ENCODE measurements at places on chromosomes 7 and 10.

DNA sequence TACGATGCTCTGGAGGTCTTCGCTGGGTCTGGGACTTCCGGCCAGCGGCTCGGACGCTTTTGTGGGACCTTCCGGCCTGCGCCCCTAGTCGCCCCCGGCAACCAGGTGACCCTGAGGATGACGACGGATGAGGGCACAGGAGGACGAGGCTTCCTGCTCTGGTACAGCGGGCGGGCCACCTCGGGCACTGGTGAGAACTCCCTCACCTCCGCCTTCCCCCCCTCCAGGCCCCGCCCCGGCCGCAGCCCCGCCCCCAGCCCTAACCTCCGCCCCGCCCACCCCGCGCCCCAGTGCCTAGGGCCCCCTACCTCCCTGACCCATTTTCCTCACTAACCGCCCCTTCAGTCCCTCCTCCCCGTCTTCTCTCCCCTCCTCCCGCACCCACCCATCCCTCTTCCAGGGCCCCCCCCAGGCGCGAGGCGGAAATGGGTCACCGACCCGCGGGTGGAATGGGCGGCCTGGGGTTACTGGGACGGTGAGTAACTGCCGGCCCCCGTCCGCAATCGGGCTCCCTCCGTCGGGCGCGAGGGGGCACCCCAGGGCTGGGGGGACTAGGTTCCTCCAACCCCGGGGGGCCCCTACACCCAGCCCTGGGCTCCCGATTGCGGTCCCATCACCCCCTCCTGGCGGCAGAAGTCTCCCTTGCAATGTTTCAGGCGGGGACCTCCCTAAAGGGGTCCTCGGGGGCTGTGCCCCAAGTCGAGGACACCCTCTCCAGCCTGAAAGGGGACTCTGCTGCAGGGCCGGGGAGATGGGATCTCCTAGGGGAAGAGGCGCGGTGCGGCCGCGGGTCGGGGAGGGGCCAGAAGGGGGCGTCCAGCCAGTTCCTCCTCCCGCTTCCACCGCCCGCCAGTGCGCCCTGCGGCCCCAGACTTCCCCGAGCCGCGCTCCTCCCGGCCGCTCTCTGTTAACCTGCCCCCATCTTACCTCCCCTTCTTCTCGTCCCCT is 2.1 kb downstream of the PCOLCE start:
- DNase-seq, result no peak

- no peak for DNase-seq
Observed at GRCh38 chr7:118028226-118028625, 155.0 kb upstream of the CTTNBP2 start.

- no peak for DNase-seq
Observed at GRCh38 chr10:22803261-22803885, 89.0 kb upstream of the PIP4K2A start.

DNA sequence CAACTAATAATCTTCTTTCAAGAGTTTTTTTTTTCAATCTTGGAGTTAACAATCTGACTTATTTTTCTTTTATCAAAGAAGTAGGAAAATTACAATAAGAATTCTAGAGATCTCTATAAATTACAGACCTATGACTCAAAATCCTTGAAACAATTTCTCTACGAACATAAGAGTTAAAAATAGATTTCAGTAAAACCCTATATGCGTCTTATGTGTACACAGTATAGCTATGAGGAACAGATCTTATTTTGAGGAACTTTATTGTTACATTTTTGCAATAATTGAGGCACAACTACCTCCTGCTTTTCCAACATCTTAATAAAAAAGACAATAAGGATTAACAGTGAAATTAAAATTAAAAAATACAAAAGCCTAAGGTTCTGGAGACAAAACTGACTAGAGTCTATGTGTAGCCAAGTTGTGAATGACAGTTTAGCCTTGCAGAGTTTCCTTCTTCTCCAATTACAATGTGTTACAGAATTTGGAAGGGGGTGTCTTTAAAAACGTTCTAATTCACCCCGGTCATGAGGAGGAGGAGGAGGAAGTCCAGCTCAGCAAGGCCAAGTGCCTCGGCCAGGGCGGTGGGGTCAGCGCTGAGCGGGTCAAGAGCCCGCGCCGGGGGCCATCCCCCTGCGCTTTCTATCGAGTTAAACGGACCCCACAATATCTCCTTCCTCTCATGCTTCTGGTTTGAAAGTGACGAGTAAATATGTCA is 40.5 kb downstream of the AMZ1 start:
- DNase-seq, result no peak

GRCh38 chr10:71741029-71741428 is 21.5 kb upstream of the C10orf105 start:
- no peak for DNase-seq

GRCh38 chr10:93173967-93174845 is 100.5 kb downstream of the CYP26A1 start:
- no peak for DNase-seq

DNA sequence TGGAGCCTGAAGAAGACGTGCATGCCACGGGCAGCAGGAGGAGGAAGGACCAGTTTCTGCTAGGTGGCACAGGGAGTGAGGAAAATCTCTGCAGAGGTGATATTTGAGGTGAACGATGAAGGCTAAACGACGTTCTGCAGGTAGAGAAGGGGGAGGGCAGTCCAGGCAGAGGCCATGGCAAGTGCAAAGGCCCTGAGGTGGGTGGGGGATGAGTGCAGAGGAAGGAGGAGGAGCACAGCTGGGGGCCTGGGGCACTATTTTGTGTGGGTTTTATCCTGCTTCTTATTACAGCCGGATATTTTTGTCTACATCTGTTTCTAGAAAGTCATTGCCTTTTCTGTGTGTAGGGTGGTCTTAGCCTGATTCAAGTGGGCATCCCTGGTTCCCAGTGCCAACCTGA is 57.6 kb downstream of the GOLGA7B start:
- DNase-seq, result no peak

DNA sequence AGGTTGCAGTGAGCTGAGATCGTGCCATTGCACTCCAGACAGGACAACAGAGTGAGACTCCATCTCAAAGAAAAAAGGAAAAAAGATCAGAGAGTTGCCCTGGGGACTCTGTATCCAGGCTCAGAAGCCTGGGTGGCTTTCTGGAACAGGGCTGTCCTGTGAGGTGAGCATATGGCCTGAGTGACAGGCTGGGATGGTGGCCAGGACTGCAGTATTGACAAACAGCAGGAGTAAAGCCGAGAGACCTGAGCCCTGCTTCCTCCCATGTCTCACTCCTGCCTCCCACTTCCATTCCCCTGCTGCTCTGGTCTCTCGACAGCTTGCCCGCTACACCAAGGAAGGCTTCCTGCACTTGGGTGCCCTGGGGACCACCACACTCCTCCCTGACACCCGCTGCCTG is 578.5 kb downstream of the GALNT17 start:
- no peak for DNase-seq

GRCh38 chr7:45089341-45089891 is 647 bp upstream of the NACAD start:
- no peak for DNase-seq

DNA sequence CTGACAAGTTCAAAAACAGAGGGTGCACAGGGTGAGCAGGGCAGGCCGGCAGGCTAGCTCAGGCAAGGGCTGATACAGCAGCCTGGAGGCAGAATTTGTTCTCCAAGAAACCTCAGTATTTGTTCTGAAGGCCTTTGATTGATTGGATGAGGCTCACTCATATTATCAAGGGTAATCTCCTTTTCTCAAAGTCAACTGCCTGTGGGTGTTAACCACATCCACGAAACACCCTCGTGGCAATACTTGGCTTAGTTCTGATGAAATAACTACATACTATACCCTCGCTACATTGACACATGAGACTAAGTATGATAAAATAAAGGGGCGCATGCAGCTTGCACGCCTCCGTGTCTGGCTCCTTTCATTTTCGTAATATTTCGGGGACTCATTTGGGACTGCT is 4.4 kb upstream of the PPP2R2D start:
- no peak for DNase-seq

DNA sequence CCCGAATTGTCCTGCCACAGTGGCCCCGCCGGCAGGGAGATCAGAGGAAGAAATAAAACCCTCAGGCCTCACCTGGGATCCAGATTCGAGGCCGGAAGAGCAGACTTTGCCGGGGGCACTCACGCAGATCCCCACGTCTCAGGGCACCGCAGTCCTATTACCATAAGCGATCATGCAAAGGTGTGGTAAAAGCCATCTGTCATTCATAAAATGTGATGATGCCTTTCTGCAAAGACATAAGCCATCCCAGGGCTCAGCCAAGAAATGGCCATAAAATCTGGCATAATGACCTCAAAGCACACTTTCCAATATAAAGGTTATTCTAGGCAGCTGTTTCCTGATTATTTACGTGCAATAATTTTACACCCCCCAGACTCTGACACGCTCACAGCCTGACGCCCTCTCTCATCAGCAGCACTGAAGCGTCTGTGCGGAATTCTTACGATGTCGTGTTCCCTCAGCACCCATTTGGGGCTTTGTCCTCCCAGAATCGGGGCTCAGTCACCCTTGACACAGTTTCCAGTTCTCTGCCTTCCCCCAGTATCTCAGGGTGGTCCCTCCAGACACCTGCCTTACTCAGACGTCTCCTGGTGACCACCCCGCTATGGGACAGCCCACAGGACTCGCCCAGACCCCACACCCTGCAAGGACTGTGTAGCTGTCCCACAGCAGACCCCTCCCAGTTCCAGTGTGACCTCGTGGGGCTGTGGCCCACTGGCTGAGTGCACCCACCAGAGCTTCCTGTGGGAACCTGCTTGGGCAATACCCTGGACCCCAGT is 74.3 kb upstream of the FAM20C start:
- DNase-seq, result no peak

GRCh38 chr7:13713092-13713491 is 276.4 kb downstream of the ETV1 start:
- no peak for DNase-seq

- no peak for DNase-seq
Observed at GRCh38 chr10:132724446-132724845, 61.5 kb downstream of the NKX6-2 start.

DNA sequence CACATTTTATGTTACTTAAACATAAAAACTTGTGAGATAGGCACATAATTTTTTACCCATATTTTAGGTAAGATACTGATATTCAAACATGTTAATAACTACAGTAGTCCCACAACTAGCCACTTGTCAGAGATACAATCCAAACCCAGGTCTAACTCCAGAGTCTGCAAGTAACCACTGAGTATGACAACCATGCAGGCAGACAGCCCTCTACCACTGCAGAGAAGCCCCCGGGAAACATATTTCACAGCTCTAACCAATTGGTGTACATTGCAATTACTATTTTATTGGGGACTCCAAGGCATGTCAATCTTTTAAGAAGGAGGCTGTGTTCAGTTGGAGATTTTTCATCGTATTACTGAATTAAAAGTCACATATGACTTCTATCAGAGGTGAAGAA is 107.2 kb upstream of the FAM133B start:
- DNase-seq, result no peak

- DNase-seq, result no peak
Observed at GRCh38 chr7:103121641-103122040, 27.3 kb downstream of the NAPEPLD start.

DNA sequence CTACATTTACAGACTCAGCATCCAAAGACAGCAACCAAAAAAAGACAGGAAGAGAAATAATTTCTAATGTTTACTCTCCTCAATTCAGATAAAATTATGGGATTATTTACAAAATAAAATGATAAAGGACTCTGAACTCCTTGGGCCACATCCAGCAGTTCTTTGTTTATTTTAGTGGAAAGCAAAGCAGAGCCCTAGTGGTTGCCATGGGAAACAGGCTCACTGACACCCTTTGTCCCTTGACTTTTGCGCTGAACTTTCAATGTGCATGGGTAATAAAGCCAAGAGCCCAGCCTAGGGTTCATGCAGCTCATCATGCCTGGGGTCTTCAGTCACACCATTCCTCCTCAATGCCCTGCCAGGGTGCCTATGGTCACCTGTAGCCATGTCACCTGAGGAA is 442.6 kb upstream of the IGFBP3 start:
- DNase-seq, result no peak

- DNase-seq, result no peak
Observed at GRCh38 chr10:130364631-130365411, 228.6 kb downstream of the GLRX3 start.

GRCh38 chr10:28878236-28878970 is 201.1 kb downstream of the BAMBI start:
- DNase-seq, result no peak

DNA sequence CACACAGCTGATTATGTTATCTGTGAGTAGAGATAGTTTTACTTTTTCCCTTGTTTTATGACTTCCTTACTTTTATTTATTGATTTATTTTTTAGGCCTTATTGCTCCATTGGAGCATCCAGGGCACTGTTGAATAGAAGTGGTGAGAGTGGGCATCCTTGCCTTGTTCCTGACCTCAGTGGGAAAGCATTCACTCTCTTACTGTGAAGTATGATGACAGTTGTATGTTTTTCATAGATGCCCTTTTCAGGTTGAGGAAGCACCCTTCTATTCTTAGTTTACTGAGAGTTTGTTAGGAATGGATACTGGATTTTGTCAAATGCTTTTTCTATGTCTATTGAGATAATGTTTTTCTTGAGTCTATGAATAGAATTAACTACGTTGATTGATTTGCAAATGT is 88.6 kb downstream of the XRCC2 start:
- DNase-seq, result no peak

All from GM12864 (cell line).